ENCODE measurements at places on chromosomes 1 and 21.
A peak's percentile ranks its signal among the peaks of the same experiment; 100 is the strongest.

DNA sequence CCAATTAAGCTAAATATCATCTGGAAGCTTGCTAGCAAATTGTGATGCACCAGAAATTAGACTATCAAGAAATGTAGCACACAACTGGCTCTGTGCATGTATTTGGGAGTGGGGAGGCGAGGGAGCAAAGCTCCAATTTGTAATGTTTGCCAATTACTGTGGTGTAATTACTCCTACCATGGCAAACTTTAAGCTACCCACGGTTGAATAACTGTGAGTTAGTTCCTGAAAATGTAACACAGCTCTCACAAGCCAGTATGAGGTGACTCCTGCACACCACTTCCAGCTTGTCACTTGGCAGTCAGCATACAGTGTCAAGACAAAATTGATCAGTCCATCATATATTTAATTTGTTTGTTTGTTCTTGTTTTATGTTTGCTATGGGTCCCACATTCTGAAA lies 141.2 kb downstream of the TM2D1 start:
- no peak for DNase-seq

GRCh38 chr1:115654125-115654524 lies 12.4 kb downstream of the VANGL1 start:
- DNase-seq, result no peak

DNA sequence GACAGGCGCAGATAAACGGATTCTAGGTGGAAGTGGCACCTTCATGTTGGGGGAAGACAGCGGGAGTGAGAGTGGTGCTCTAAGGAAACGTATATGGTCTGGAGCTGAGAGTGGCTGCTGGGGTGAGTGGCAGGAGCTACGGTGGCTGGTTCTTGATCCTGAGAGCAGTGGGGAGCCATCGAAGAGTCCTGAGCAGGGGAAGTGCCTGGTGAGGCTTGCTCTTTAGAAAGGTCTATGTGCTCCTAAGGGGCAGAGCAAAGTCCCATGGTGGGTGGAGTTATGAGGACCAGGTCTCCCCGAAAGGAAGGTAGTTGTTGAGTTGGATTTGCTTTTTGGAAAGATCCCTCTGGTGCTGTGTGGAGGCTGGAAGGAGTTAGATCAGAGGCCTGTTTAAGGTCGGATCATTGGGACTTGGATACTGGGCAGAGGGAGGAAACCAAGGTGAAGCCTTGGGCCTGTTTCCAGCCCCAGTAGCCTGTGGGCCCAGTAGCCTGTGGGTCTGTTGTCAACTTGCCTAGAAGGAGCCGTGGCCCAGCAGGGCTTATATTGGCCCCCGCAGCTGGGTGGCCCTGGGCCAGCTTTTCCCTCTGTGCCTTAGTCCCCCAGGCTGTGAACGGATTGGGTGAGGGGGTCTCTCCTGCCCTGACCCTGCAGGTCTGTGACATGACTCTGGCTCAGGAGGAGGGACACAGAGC lies 33.0 kb downstream of the ACOT11 start:
- no peak for DNase-seq

DNA sequence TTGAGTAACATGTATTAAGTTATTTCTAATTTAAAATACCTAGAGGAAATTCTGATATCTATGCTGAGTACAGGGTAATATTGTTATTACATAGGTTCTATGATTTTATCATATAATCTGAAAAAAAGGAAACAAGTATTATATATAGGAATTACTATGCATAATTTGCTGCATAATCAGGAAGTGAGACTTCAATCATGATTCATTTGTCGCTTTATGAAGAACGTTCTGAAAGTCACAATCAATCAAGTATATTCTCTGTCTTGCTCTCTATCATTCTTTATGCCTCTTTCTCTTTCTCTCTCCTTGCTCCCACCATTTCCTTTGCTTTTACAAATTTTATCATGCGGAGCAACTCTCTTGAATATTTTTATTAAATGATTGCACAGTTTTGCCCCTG lies 1130.3 kb downstream of the PLA2G4A start:
- no peak for DNase-seq

- DNase-seq, result no peak
Measured at GRCh38 chr1:229295745-229296144, 24.8 kb downstream of the RAB4A start.

GRCh38 chr1:235500971-235501540 lies 3.2 kb downstream of the B3GALNT2 start:
- no peak for DNase-seq

GRCh38 chr1:89911191-89911991 lies 83.5 kb upstream of the ZNF326 start:
- no peak for DNase-seq

DNA sequence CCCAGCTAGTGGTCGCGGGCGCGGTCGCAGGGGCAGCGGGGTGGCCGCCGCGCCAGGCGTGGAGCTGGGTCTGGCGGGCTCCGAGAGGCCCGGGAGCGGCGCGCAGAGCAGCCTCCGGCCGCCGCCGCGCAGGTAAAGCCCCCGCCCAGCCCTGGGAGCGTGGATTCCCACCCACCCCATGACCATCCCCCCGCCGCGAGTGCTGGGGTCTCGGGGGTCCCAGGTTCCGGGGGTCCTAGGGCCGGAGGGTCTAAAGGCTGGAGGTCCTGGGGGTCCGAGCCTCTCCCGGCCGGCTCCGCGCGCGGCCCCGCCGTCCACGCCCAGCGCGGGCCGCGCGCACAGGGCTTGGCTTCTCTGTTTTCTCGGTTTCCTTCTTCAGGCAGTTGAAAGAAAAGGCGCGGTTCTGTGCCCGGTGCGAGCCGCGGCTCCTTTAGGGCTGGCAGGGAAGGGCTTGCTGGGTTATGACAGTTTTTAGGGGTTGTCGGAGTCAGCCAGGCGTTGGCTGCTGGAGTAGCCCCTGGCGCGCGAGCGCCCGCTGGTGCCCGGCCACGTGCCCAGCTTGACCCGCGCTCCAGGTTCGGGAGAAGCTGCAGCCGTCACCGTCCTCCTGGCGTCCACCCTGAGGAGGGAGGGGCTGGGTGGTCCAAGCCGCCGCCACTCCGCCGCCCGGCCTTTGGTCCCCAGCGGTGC lies 359 bp downstream of the LRRC3 start:
- peak; percentile 1 for DNase-seq

DNA sequence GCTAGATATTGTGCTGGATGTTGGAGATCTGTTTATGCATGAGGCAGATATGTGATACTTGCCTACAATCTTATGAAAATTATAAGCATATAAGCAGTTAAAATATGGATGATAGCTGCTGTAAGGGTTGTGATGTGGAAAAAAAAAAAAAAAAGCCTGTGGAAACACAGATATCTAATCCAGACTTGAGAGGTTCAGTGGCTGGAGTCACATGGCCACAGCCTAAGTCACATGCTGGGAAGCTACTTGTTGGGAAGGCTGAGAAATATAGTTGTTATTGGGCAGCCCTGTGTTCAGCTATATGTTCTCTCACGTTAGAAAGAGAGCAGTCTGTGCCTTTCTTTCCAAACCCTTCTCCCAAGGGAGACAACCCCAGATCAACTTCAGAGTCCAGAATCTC lies 15.1 kb downstream of the RAVER2 start:
- no peak for DNase-seq

GRCh38 chr1:201072149-201072548 lies 40.1 kb downstream of the CACNA1S start:
- DNase-seq, result no peak

- DNase-seq, result no peak
Measured at GRCh38 chr1:26607186-26607585, 77.6 kb downstream of the RPS6KA1 start.

GRCh38 chr1:66570196-66570595 lies 36.2 kb downstream of the SGIP1 start:
- no peak for DNase-seq

DNA sequence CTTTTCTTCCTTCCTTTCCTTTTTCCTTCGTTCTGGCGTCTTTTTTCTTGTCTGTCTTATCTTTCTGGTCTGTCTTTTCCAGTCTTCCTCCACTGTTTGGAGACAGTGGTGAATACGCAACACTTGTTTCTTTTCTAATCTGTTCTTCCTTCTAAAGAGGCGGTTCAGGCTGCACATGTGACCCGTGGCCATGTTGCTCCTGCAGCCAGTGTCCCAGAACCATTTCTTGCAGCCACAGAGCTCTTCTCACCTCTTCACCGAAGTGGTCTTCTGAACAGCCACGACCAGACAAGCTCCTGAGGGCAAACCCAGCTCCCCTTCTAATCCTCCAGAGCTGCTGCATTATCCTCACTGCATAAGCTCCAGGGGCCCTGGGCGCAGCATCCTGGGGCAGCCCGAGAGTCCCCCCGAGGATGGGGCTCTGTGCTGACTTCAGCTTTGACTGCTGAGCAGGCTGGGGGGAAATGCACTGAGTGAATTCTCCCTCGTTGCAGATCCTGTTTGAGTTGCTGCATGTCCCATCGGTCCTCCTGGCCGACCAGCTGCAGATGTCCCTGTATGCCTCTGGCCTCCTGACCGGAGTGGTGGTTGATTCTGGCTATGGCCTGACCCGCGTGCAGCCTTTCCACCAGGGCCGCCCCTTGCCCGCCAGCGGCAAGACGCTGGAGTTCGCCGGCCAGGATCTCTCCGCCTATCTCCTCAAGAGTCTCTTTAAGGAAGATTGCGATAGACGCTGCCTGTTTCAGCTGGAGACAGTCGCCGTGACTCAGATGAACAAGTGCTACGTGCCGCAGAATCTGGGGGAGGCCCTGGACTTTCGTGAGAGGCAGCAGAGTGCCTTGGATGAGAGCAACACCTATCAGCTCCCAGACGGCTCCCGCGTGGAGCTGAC lies 70.4 kb downstream of the ACTL8 start:
- no peak for DNase-seq

DNA sequence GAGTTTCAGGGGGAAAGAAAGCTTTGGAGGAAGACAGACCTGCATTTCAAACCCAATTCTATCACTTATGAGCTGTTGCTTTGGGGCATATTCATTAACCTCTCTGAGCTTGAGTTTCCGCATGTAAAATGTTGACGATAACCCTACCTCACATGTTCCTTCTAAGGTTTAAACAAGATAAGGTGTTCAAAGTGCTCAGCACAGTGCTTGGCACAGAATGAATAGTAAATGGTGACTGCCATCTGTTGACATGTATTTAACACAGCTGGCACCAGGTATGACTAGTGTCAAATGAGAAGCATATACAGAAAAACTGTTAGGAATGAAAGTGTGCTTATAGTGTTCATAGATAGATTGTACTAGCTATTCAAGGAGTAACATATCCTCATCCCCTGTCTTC lies 155.5 kb downstream of the PTGER3 start:
- no peak for DNase-seq

DNA sequence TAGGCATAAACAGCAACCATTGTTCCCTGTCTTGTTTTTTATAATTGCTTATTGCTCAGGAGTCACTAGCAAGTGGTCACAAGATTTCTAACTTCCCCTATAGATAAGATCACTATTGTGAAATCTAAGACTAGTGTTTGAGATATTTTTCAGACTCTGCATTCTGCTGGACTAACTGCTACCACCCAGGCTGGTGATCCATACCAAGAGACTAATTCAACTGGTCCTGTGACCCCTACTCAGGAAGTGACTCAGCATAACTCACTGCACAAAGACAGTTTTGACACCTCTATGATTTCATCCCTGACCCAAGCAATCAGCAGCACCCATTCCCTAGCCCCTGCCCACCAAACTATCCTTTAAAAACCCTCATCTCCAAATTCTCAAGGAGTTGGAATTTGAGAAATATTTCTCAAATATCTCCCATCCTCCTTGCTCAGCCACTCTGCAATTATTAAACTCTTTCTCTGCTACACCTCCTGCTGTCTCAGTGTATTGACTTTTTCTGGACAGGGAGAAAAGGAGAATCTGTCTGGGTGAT lies 52.7 kb downstream of the TRIM33 start:
- DNase-seq, result no peak

GRCh38 chr1:232965124-232965911 lies 14.9 kb downstream of the NTPCR start:
- no peak for DNase-seq

DNA sequence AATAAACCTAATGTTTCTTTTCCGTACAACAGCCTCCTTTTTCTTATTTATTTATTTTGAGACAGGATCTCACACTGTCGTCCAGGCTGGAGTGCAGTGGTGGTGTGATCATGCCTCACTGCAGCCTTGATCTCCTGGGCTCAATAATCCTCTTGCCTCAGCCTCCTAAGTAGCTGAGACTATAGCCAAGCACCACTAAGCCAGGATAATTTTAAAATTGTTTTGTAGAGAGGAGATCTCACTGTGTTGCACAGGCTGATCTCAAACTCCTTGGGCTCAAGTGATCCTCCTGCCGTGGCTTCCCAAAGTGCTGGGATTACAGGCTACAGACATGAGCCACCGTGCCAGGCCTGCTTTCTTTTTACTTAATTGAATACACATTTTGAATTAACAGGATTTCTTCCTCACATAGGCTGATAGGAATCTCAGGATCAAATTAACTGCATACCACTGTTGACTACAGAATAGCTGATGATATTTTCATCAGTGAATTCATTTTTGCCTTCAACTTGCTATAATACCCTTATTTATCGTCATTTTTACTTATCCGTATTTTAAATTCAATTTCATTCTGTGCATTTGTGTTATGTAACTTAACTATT lies 2010.5 kb downstream of the NCAM2 start:
- no peak for DNase-seq

GRCh38 chr1:6093071-6093470 lies 47.4 kb downstream of the KCNAB2 start:
- no peak for DNase-seq

GRCh38 chr1:95852483-95853070 lies 618.6 kb downstream of the RWDD3 start:
- no peak for DNase-seq

DNA sequence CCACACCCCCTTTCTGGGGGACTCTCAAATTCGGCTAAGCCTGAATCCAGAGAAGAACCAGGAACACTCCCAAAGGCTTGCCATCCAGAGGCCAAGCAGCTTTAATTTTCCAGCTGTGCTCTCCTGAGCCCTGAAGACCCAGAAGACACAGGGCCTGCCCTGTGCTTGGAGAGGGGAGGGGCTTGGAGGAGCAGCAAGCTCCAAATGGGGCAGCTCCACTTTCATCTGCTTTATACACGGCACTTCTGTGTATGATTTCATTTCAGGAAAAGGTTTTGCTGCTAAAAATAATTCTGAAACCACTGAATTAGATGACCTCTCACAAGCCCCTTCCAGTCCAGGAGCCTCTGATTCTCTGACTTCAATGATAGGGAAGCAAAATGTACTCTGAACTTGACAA lies 39.2 kb upstream of the CTTNBP2NL start:
- DNase-seq, result no peak

DNA sequence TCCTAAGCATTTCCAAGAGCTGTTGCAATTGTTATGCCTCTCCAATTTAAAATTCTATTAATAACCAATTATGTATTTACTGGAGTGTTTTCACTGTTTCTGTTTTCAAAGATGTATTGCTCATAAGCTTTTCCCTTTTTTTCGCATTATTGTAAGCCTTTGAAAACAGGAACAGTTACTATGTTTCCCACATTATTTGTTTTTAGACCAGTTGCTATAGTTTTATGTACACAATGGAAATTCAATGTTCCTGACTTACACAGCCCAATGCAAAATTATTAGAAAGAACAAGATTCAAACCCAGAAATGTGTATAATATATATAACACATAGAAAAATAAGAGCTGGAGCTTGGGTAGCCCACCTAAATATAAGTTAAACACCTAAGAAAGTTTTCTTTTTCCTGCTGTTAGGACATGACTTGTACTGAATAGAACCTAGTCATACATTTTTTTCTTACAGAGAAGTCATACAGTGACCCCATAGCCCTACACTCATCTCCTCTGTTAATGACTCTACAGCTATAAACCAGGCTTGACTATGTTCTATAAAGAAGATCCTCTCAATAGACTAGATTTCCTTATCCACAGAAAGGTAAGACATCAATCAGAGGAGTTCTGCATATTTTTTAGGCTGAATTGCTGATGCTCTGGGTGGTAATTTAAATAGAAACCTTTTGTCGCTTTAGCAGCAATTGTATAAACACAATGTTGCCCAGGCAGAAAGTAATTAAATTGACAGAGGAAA lies 299.6 kb downstream of the USH2A start:
- no peak for DNase-seq

All from NCI-H2029 treated with DMSO at 0.1 percent for 48 hours (cell line).